Tibial nerve (tissue), 4 donors: ENCODE measurements at places on chromosomes 4 and X. TPM values are rescaled to one million over a fixed set of nuclear protein-coding genes. Genes with fewer than 3 reads are reported as not detected.

- H3K27me3 ChIP-seq: no peaks in the 10 kb centered on the region
- H3K4me1 ChIP-seq: no peaks in the 10 kb centered on the region
- DNase-seq: no peak
- no peak overlapping the region for H3K4me3 ChIP-seq
- H3K36me3 ChIP-seq: peaks cover 7% of the 10 kb centered on the region
Observed at GRCh38 chr4:169727616-169728015, 30.1 kb downstream of the HPF1 start.

DNA sequence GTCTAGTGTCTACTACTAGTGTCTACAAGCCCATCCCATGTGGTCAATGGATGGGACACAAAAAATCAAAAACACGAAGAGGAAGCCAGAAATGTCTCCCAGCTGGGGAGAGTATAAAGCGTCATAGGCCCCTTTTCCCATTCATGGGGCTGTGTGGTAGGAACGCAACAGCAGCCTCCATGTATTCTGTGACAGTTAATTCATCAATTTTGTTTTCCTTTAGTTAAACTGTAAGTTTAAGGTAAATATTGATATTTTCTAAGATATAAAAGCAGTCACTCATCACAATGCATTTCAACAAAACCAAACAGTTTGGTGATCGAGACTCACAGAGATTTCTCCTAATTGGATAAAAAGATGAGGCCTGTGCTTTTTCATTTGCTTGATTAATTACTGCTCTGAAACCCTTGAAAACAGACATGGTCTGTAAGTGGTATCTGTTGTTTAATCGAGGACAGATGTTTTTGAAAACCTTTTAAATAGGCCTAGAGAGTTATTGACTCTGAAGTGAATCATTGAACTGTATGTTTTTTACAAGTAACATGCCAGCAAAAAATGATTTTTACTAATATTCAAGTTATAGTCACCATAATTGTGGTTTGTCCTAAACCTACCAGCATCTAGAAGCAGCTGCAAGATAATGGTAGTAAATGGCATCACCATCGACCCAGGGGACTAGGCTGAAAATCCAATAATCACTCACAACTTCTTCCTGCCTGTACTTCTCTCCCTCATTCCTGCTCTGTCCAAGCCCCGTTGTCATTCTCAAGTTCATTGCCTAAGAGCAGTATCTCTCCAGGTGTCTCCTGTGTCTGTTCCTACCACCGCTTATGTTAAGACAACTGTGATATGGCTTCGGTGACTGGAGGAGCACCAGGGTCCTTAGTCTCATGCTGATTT, 87.7 kb upstream of the SHISA3 start:
- H3K27ac ChIP-seq: no peak overlapping the region
- no peaks in the 10 kb centered on the region for H3K36me3 ChIP-seq
- H3K4me1 ChIP-seq: peaks cover 13% of the 10 kb centered on the region
- no peak overlapping the region for H3K4me3 ChIP-seq

GRCh38 chr4:10203851-10204250, 87.3 kb upstream of the WDR1 start:
- no peak overlapping the region for H3K4me3 ChIP-seq
- H3K27ac ChIP-seq: no peak overlapping the region
- no peaks in the 10 kb centered on the region for H3K36me3 ChIP-seq
- H3K4me1 ChIP-seq: no peaks in the 10 kb centered on the region

GRCh38 chr4:55444827-55445226, 49.1 kb downstream of the TMEM165 start:
- no peaks in the 10 kb centered on the region for H3K27me3 ChIP-seq
- H3K27ac ChIP-seq: no peak overlapping the region
- no peak overlapping the region for H3K4me3 ChIP-seq
- no peaks in the 10 kb centered on the region for H3K4me1 ChIP-seq

GRCh38 chr4:26197018-26197779, 123.6 kb upstream of the RBPJ start:
- H3K27me3 ChIP-seq: no peaks in the 10 kb centered on the region
- H3K36me3 ChIP-seq: no peaks in the 10 kb centered on the region
- DNase-seq: no peak
- no peak overlapping the region for H3K27ac ChIP-seq
- H3K4me3 ChIP-seq: no peak overlapping the region
- no peaks in the 10 kb centered on the region for H3K4me1 ChIP-seq

GRCh38 chr4:73844345-73844744, 7.9 kb downstream of the CXCL6 start:
- H3K27ac ChIP-seq: no peak overlapping the region
- H3K4me3 ChIP-seq: no peak overlapping the region

GRCh38 chr4:66688674-66689073, 856.6 kb downstream of the CENPC start:
- no peaks in the 10 kb centered on the region for H3K27me3 ChIP-seq
- no peaks in the 10 kb centered on the region for H3K36me3 ChIP-seq
- H3K27ac ChIP-seq: no peak overlapping the region
- H3K4me3 ChIP-seq: no peak overlapping the region
- no peaks in the 10 kb centered on the region for H3K4me1 ChIP-seq

GRCh38 chr4:1009542-1010394, 1.7 kb upstream of the FGFRL1 start:
- no peaks in the 10 kb centered on the region for H3K36me3 ChIP-seq
- no peaks in the 10 kb centered on the region for H3K27me3 ChIP-seq
- H3K4me1 ChIP-seq: peaks cover 24% of the 10 kb centered on the region
- peak; percentile 41 for DNase-seq

- H3K4me3 ChIP-seq: no peak overlapping the region
- no peak overlapping the region for H3K27ac ChIP-seq
- H3K27me3 ChIP-seq: no peaks in the 10 kb centered on the region
- no peak for DNase-seq
- no peaks in the 10 kb centered on the region for H3K36me3 ChIP-seq
Observed at GRCh38 chr4:23233596-23233995, 540.9 kb downstream of the GBA3 start.

- peak overlapping the region; percentile 94 for H3K4me3 ChIP-seq
- DNase-seq: no peak
- H3K27ac ChIP-seq: no peak overlapping the region
- peaks cover 22% of the 10 kb centered on the region for H3K4me1 ChIP-seq
- no peaks in the 10 kb centered on the region for H3K27me3 ChIP-seq
Observed at GRCh38 chr4:8157496-8157895, 1.1 kb downstream of the ABLIM2 start.

DNA sequence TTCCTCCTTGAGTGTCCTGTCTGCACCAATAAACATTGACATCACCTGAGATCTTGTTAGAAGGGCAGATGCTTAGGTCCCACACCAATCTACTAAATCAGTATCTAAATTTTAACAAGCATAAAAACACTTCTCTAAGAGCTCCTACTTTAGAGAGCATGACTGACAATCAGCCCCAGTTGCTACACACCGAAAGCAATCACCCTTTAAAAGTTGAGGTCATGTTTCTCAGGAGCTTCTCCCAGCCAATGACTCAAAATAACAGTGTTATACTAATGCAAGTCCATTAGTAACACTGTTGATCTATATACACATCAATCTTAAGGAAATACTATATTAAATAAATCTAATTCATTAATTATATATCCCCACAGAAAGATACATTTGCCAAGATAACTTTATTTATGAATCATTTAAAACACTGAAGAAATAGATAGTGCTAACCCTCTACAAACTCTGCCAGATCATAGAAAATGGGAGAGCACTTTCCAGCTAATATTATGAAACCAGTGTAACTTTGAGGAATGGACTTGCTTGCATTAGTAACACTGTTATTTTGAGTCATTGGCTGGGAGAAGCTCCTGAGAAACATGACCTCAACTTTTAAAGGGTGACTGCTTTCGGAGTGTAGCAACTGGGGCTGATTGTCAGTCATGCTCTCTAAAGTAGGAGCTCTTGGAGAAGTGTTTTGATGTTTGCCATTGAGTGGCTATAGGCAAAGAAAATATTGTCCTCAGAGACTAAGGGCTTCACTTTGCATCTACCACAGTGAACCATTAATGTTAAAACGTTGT, 109.8 kb upstream of the HDX start:
- no peak for DNase-seq
- H3K36me3 ChIP-seq: no peaks in the 10 kb centered on the region
- no peak overlapping the region for H3K27ac ChIP-seq
- H3K4me3 ChIP-seq: no peak overlapping the region
- no peaks in the 10 kb centered on the region for H3K27me3 ChIP-seq
- H3K4me1 ChIP-seq: no peaks in the 10 kb centered on the region

GRCh38 chr4:1539859-1540600, 133.8 kb upstream of the NKX1-1 start:
- no peak for DNase-seq
- no peak overlapping the region for H3K27ac ChIP-seq
- H3K27me3 ChIP-seq: peaks cover 32% of the 10 kb centered on the region

DNA sequence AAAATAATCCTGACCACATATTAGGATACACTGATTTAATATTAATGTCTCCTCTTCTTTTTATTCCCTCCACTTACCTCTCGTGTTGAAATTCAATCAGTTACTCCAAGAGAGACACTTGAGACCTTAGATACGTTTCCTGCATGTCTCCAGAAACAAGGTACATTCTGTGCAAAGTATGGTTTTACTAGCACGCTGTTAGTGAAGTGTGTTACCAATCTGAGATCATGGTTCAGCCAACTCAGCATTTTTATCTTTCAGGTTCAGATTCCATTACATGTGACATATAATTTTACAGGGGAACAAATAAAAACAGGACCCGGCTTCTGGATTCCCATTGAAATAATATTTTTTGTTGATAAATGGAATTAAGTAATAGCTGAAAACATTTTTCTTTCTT, 32.2 kb downstream of the PDLIM5 start:
- no peaks in the 10 kb centered on the region for H3K27me3 ChIP-seq
- DNase-seq: no peak
- peaks cover 27% of the 10 kb centered on the region for H3K4me1 ChIP-seq
- no peak overlapping the region for H3K27ac ChIP-seq
- no peaks in the 10 kb centered on the region for H3K36me3 ChIP-seq
- H3K4me3 ChIP-seq: no peak overlapping the region

GRCh38 chr4:55654131-55654530, 18.0 kb upstream of the NMU start:
- H3K27ac ChIP-seq: no peak overlapping the region
- DNase-seq: no peak
- no peaks in the 10 kb centered on the region for H3K36me3 ChIP-seq
- no peaks in the 10 kb centered on the region for H3K27me3 ChIP-seq

DNA sequence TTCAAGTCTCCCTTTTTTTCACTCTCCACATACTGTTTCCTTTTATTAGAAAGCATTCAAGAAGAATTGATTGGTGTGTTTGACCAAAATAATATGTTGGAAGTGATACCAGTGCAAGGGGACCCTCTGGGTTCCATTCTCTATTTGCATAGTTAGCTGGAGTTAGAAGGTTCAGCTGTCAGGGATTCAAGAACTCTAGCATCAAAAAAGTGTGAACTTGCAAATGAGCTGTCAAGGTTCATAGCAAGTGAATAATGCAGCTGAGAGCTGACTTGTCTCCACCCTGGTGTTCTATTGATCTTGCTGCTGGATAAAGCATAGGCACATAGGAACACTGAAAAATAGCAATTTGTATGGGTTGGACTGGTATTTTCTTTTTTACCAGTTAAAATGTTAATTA, 73.2 kb downstream of the SORBS2 start:
- H3K4me3 ChIP-seq: no peak overlapping the region
- H3K27ac ChIP-seq: peak overlapping the region; percentile 52
- peaks cover 28% of the 10 kb centered on the region for H3K4me1 ChIP-seq
- no peaks in the 10 kb centered on the region for H3K36me3 ChIP-seq

DNA sequence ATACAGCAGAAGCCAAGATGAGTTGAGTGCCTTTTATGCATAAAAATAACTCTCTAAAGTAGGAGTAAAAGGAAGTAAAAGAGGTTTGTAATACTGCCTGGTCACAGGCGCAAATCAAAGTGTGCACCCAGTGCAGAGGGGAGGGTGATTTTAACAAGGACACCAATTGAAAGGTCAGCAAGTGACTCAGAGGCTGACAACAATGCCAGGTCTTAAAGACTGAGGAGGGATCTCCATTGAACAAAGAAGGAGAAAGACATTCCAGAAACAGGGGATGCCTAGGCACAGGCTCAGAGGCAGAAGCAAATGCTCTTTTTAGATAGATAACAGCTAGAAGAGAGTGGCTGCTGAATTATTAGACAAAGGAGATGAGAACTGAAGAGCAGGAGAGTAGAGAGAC, 297.4 kb upstream of the VCX start:
- no peaks in the 10 kb centered on the region for H3K27me3 ChIP-seq
- H3K4me3 ChIP-seq: no peak overlapping the region
- no peaks in the 10 kb centered on the region for H3K36me3 ChIP-seq
- DNase-seq: no peak
- no peak overlapping the region for H3K27ac ChIP-seq

- no peaks in the 10 kb centered on the region for H3K27me3 ChIP-seq
- DNase-seq: no peak
- no peak overlapping the region for H3K27ac ChIP-seq
- no peak overlapping the region for H3K4me3 ChIP-seq
- no peaks in the 10 kb centered on the region for H3K4me1 ChIP-seq
Observed at GRCh38 chr4:181021213-181021612, 1222.0 kb upstream of the TENM3 start.

- H3K36me3 ChIP-seq: no peaks in the 10 kb centered on the region
- DNase-seq: no peak
- H3K4me3 ChIP-seq: no peak overlapping the region
- peaks cover 3% of the 10 kb centered on the region for H3K27me3 ChIP-seq
- H3K4me1 ChIP-seq: peaks cover 15% of the 10 kb centered on the region
Observed at GRCh38 chrX:153984351-153985178, 12.0 kb downstream of the TMEM187 start.

DNA sequence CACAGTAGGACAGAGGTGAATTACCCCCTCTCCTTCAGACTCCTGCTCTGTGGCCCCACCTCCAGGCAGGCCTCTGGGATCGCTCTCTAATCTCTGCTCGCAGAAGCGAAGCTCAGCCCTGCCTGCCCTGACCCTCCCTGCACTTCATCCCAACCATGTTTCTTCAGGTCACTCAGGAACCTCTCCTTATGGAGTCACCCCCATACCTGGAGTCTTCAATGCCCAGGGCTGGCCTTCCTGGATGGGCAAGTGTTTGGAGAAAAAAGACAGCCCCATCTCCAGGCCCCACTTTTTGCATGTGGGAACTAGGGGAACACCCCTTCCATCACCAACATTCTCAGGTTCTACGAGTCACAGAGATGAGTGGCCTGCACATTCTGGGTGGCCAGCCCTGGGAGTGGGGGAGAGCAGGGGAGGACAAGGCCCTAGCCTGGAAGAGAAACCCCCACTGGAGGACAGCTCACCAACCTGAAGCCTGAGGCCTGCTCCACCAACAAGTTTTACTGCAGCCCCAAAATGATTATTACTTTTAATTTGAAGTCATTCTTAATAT, 90.8 kb downstream of the PPP2R2C start:
- no peak overlapping the region for H3K4me3 ChIP-seq
- no peaks in the 10 kb centered on the region for H3K4me1 ChIP-seq
- no peak overlapping the region for H3K27ac ChIP-seq
- H3K27me3 ChIP-seq: peaks cover 27% of the 10 kb centered on the region
- H3K36me3 ChIP-seq: no peaks in the 10 kb centered on the region

TBC1D8B gene
- total RNA-seq: 10.5 TPM

PCDH11X gene
- total RNA-seq: 2.4 TPM

SMARCA5 gene
- 43.1 TPM for total RNA-seq

DKK2 gene
- 13.5 TPM for total RNA-seq

GPR119 gene
- total RNA-seq: not detected

DCLK2 gene
- total RNA-seq: 10.3 TPM

ASB9 gene
- 1.0 TPM for total RNA-seq

NAP1L2 gene
- 5.9 TPM for total RNA-seq

FRMD7 gene
- total RNA-seq: not detected

GAB1 gene
- 50.7 TPM for total RNA-seq

FOXP3 gene
- not detected for total RNA-seq

PNMA6A gene
- total RNA-seq: 2.4 TPM
